Hindlimb muscle (tissue), 1 donor: ENCODE measurements at places on chromosomes 7 and 10. TPM values are rescaled to one million over a fixed set of nuclear protein-coding genes. Genes with fewer than 3 reads are reported as not detected.

Gene PRTFDC1
- polyA plus RNA-seq: 10.1 TPM

Gene NPSR1
- 0.14 TPM for polyA plus RNA-seq

Gene FOXP2
- 9.3 TPM for polyA plus RNA-seq

Gene SPACDR
- polyA plus RNA-seq: 2.1 TPM

Gene RBP3
- polyA plus RNA-seq: 0.12 TPM

Gene ADO
- 13.3 TPM for polyA plus RNA-seq

Gene HMX2
- polyA plus RNA-seq: not detected

Gene CHN2
- polyA plus RNA-seq: 10.5 TPM
